ENCODE measurements at places on chromosomes 7 and 10.

- no peak for DNase-seq
Measured at GRCh38 chr7:95886501-95887090, 114.2 kb downstream of the DYNC1I1 start.

GRCh38 chr7:66535414-66536329, 93.0 kb upstream of the KCTD7 start:
- DNase-seq, result no peak

- no peak for DNase-seq
Measured at GRCh38 chr10:69619626-69620025, 10.4 kb upstream of the FAM241B start.

DNA sequence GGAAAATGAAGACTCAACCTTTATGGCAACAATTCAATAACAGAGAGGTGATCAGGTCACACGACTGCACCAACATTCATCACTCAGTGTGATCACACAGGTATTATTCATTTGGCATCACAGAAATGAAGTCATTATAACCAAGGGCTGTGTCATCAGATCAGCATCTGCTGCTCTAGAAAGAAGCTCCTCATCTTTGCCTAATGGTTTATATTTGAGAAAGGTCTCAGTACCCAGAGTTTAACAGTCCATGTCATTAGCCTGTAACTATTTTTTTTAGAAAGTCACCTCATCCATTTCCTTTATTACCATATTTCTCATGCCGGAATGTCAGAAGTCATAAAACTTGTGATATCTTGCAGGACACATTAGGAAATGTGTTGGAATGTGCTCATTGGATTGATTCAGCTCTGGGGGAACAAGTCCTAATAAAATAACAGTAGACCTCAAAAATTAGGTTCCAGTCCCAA, 45.1 kb upstream of the PRKG1 start:
- DNase-seq, result no peak
